ENCODE measurements at places on chromosomes 3 and 15. TPM values are rescaled to one million over a fixed set of nuclear protein-coding genes. Genes with fewer than 3 reads are reported as not detected.

TUSC7 gene
- total RNA-seq: not detected

CP gene
- 5.3 TPM for total RNA-seq

HERC2 gene
- 47.0 TPM for total RNA-seq

SPRED1 gene
- total RNA-seq: 5.8 TPM

MAP4 gene
- 109 TPM for total RNA-seq

CCDC71 gene
- 14.9 TPM for total RNA-seq

KLF15 gene
- total RNA-seq: not detected

CADM2 gene
- 0.21 TPM for total RNA-seq

IL5RA gene
- total RNA-seq: not detected

DNAJC19 gene
- total RNA-seq: 24.9 TPM

HRG gene
- total RNA-seq: not detected

FAM3D gene
- total RNA-seq: not detected

CLDN16 gene
- not detected for total RNA-seq

TNFAIP8L3 gene
- 6.9 TPM for total RNA-seq

ROPN1B gene
- not detected for total RNA-seq

MESD gene
- 39.4 TPM for total RNA-seq

SHC4 gene
- total RNA-seq: 1.3 TPM

MYO1E gene
- total RNA-seq: 168 TPM

IGSF10 gene
- 0.49 TPM for total RNA-seq

GOLGA8S gene
- total RNA-seq: 0.09 TPM

DUT gene
- total RNA-seq: 110 TPM

SLC28A1 gene
- total RNA-seq: not detected

BCL2A1 gene
- 18.7 TPM for total RNA-seq

DUOXA2 gene
- total RNA-seq: not detected

ALDH1L1 gene
- total RNA-seq: 0.11 TPM

HYAL1 gene
- total RNA-seq: 0.50 TPM

ANKRD63 gene
- not detected for total RNA-seq

SUSD5 gene
- 3.7 TPM for total RNA-seq

GHRL gene
- total RNA-seq: not detected

BSN gene
- 0.09 TPM for total RNA-seq

LRTM1 gene
- total RNA-seq: not detected

SCN11A gene
- not detected for total RNA-seq

CLDN18 gene
- not detected for total RNA-seq

DISP2 gene
- total RNA-seq: 1.2 TPM

BUB1B gene
- 25.2 TPM for total RNA-seq

GUCA1C gene
- total RNA-seq: not detected

ACP3 gene
- 0.26 TPM for total RNA-seq

SIDT1 gene
- 0.96 TPM for total RNA-seq
